ENCODE measurements at places on chromosomes 6 and 20.

DNA sequence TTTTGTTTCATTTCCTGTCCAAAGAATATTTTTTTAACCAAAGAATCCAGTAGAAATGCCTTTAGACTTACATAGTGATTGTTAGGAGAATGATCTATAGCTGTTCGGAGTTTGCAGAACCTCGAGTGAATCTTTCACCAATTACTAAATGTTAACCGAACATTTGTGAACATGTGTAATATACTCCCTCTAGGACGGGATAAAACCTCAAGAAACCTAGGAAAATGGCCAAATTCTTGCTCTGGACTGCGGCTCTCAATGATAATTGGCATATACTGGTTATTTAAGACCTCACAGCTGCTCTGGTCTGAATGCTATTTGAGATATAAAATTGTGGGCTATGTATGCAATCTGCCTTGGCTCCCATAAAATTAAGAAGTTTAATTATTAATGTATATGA lies 137.1 kb downstream of the PACRG start:
- DNase-seq, result no peak

DNA sequence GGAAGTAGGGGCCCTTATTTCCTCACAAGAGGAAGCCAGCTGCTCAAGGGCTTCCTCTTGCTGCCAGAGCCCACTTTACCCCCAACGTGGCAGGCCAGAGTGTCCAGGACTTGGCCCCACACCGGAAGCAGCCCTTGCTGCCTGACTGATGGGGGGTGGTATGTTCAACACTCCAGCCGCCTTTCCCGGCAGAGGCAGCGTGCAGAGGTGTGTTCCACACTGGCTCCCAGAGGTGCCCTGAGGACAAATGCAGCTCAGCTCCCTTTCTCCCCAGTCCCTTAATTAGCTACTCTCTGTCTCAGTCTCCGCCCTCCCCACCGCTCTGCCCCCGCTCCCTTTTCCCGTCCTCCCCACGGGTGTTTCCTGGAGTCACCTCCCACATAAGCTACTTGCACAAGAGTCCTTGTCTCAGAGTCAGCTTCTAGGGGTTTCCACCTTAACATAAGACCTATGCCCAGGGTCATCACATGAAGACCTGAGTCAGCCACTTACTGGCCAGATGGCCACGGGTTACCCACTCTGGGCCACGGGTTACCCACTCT lies 61.7 kb upstream of the SHLD1 start:
- peak; percentile 4 for DNase-seq

DNA sequence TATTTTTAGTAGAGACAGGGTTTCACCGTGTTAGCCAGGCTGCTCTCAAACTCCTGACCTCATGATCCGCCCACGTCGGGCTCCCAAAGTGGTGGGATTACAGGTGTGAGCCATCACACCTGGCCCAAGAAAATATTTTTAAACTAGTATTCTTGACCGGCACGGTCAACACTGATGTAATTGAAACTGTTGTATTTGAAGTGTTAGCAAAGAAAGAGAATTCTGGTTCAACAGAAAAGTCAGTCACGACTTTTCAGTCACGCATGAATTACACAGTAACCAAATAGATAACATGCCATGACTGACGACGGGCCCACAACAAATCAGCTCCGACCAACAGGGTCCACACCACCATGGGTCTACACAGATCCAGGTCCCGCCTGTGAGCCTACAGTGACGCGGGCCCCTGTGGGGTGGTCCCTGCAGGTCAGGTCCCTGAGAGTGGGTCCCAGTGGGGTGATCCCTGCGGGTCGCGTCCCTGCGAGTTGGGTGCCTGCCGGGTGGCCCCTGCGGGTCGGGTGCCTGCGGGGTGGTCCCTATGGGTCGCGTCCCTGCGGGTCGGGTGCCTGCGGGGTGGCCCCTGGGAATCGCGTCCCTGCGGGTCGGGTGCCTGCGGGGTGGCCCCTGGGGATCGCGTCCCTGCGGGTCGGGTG lies 1.0 kb downstream of the GMEB2 start:
- DNase-seq, result peak; percentile 60

DNA sequence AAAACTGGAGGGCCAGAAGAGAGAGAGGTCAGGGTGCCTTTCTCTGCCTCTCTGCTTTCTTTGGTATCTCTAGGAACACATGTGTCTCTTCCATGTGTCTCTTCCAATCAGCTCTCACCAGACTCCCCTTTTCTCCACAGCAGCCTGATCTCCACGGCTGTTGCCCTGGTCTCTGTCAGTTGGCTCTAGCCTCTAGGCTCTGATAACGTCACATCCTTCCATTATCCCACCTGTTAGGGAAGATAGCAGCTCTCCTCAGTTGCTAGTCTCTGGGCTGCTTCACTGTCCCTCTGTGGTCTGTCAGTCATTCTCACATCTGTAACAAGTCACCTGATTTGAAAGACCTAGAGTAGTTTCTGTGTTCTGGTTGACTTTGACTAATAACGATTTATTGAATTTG lies 80.2 kb downstream of the PLCB4 start:
- no peak for DNase-seq

- no peak for DNase-seq
These were observed 159.2 kb downstream of the SYCP2 start for GRCh38 chr20:59774204-59774641.

DNA sequence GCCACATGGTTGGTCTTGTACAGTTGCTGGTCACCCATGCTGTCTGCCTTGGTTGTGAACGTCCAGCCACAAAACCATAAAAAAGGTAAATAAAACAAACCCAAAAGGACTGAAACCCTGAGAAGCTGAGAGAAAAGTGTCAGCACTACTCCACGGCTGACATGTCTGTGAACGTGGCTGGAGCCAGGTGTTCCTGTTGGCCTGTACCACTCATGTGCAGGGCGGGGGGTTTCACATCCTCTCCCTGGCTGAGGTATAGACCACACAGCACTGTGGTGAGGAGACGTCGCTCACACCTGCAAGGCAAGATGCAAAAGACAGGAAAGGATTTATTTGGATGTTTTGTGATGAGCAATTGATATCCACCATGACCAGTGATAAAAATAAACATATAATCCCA lies 51.9 kb upstream of the MRPS10 start:
- DNase-seq, result peak; percentile 43

GRCh38 chr6:91487696-91488392 lies 901.0 kb upstream of the MAP3K7 start:
- no peak for DNase-seq

DNA sequence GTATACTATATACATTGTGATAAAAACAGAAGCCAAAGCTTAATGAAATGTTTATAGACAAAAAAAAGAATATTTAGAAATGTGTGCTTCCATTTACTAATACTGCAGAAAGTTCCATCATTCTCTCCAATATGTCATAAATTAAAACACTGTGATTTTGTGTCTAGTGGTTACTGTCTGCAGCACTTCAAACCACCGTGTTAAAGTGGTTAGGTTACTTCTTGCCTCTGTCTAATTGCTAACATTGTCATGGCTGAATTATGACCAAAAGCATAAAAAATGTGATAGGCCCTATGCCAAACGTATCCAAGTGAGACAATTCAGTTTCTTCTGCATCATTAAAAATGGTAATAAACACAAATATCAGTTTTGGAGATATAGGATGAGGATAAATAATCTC lies 52.7 kb upstream of the CST5 start:
- no peak for DNase-seq

DNA sequence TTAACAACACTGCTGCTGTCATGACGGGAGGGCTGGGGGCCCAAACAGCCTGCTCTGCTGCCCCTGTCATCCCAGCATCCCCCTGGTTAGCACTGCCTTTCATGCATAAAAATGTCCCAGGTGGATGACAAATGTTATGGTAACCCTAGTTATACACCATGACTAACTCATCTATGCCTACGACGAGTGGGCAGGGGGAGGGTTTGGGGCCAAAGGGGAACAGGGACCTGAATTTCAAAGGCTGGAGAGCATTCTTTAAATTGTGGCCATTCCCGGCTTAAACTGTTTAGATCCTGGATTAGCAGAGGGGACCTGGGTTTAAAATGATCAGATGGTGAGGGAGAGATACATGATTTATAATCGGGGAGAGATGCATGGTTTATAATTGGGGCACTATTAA lies 24.4 kb downstream of the GNAS-AS1 start:
- no peak for DNase-seq

- no peak for DNase-seq
These were observed 105.6 kb upstream of the CLDN20 start for GRCh38 chr6:155158030-155158843.

Measured in mucosa of descending colon (tissue), 3 donors.